ENCODE measurements at places on chromosomes 3 and 15.

DNA sequence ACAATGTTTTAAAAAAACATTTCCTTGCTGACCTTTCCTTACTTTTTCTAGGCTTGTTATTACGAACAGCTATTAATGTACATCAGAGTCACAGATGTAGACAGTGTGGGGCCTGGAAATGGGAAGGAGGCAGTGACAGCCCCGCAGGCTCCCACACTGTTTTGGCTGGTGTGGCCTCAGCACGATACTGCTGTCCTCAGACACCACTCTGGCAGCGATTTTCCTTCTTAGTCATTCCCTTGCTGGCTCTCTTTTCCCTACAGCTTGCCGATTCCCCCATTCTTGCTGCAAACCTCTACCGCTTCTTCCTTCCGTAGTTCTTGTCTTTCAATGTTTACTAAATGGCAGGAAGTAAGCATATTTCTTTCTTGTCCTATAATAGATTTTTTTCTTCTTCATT lies 113.1 kb downstream of the ABI3BP start:
- no peak for DNase-seq

DNA sequence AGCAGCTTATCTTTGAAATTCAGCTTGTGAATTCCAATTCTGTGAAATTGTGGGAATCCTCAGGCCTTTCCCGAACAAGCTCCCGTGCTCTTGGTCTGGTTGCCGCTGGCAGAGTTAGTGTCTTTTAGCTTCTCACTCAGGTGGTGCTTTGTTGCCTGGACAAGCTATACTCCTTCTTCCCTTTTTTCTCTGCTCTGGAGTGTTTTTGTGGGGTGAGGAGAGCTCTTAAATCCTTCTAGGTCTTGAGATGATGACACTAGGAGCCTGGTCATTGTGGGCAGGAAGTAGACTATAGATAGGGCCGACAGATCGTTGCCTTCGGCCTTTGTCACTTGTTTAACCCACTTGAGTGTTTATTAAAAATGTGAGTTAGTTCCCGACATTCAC lies 93.8 kb downstream of the SLCO3A1 start:
- no peak for DNase-seq

DNA sequence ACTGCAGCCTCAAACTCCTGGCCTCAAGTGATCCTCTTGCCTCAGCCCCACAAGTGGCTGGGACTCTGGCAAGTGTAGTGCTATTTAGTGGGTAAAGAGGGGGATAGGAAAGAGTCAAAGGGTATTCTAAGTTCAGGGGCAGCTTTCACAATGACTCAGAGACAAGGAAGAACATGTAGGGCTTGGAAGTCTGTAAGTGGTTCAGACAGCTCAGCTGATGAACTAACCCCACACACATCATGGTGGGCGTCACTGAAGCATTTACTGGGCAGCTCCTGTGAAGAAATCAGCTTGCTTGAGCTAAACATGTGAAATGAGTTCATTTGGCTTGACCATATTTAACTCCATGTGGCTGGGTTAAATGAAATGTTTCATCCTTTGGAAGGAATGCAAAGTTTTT lies 34.6 kb upstream of the THSD4 start:
- DNase-seq = no peak

- DNase-seq = no peak
Measured at GRCh38 chr15:61687651-61688050, 372.6 kb downstream of the VPS13C start.

DNA sequence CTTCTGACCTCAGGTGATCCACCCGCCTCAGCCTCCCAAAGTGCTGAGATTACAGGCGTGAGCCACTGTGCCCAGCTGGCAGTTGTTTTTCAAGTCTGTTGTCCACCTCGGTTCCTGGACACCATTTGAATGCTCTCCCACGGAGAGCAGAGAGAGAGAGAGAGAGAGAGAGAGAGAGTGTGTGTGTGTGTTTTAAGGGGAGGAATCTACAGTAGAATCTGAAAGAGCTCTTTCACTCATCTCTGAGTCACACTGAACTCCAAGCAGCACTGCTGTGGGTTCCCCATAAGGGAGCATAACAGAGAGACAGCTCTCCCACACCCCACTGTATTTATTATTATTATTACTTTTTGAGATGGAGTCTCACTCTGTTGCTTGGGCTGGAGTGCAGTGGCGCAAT lies 156.6 kb downstream of the RPLP1 start:
- no peak for DNase-seq

GRCh38 chr15:66780172-66780972 lies 78.3 kb downstream of the SMAD6 start:
- DNase-seq = no peak

DNA sequence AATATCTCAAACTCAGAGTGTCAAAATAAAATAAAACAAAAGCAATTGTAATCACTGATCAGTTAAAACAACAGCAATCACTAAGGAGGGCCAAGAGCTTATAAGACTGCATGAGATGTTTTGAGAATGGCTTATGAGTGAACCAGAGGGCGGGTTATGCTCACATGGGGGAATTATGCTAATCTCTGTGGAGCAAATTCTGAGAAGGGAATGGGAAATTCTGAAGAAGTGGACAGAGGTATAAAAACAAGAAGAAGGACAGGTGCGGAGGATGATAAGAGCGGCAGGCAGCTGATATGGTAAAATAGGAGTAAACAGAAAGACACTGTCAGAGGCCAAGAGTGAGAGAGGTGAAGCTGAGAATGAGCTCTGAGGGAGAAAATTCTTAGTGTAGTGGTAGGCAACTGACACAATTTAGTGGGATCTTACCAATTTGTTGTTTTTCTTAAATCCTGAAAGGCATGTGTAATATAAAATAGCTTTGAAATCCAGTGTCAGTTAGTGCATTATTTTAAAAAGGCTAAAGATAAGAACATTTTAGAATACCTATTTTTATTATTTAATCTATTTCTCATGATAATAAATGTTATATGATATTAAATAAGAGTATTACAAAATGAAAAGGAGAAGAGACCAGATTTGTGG lies 133.8 kb downstream of the SPATA16 start:
- DNase-seq = no peak

- DNase-seq = no peak
Measured at GRCh38 chr3:159828542-159828943, 160.1 kb upstream of the IL12A start.

DNA sequence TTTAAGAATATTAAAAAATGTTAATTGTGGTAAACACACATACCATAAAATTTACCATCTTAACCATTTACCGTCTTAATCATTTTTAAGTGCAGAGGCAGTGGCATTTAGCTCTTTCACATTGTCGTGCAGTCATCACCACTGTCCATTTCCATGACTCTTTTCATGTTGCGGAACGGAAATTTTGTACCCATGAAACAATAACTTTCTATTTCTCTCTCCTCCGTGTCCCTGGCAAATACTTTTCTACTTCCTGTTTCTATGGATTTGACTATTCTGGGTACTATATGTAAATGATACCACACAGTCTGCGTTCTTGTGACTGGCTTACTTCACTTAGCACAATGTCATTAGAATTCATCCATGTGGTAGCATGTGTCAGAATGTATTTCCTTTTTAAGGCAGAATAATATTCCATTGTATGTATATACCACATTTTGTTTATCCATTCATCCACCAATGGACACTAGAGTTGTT lies 27.9 kb downstream of the AKAP13 start:
- DNase-seq = peak; percentile 26

GRCh38 chr15:69225355-69226022 lies 65.1 kb downstream of the GLCE start:
- DNase-seq = no peak

- no peak for DNase-seq
Measured at GRCh38 chr15:83692746-83693581, 39.0 kb downstream of the ADAMTSL3 start.

DNA sequence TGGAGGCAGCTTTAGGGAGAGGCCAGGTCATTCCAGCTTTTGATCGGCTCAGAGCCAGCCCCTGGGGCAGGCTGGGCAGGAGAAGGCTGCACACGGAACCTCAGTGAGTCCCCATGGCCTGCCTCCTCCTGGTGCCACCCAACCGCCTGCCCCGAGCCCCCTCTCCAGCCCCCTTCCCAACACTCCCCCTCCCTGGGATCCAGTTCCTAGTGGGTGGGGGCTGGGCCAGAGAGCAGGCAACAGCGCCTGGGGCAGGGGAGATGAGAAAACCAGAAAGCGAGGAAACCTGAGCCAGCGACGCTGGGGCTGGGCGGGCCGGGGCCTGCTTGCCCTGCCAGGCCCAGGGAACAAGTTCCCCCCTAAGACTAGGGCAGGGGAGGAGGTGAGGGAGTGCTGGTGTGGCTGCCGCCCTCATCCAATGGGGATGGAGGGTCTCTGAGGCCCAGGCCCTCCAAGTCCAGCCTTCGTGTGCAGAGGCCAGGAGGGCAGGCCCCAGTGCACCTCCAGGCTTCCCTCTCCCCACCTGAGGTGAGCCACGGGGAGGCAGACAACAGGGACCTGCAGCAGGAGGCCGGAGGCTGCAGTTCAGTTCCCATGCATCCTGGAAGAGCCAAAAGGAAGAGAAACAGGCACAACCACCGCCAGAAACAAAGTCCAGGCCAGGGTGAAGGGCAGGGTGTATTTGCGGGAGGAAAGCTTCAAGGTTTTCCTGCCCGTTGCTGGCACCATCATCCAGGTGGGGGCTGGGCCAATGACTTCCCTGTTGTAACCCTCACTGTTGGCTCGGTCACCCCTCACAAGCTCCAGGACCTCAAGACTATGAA lies 4.0 kb upstream of the SEMA3F start:
- DNase-seq = no peak

DNA sequence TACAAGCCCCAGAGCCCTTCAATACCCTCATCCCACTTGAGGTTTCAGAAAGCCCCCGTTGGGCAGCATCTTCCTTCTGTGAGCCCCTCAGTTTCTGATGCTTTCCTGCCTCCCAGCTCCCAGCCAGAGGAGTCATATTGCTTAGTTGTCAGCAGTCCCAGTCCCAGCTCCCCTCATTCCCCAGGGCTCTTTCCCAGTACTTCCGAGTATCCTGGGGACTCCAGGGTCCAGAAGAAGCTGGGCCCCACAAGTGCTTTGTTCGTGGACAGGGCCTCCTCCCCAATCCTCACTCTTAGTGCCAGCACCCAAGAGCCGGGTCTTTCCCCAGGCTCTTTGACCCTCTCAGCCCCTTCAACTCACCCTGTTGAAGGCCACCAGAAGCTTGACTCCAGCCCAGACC lies 43.9 kb downstream of the CDAN1 start:
- no peak for DNase-seq

DNA sequence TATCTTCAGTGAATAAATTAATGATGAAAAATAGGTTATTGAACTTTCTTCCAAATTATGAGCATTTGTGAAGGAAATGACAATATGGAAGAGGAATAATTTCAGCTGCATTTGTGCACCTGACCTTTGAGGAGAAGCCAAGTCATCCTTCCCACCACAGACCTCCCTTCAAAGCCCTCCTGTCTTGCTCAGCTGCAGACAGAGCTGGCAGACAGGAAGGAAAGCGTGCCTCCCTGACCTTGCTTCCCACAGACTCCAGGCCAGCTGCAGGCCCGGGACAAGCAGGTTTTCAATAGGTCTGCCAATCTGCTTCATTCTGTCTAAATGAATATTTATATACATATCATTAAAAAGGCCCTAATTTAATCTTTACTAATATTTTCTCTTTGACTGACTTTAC lies 152.9 kb upstream of the RBMS3 start:
- no peak for DNase-seq

- DNase-seq = no peak
Measured at GRCh38 chr3:120780977-120781376, 38.4 kb downstream of the GTF2E1 start.

DNA sequence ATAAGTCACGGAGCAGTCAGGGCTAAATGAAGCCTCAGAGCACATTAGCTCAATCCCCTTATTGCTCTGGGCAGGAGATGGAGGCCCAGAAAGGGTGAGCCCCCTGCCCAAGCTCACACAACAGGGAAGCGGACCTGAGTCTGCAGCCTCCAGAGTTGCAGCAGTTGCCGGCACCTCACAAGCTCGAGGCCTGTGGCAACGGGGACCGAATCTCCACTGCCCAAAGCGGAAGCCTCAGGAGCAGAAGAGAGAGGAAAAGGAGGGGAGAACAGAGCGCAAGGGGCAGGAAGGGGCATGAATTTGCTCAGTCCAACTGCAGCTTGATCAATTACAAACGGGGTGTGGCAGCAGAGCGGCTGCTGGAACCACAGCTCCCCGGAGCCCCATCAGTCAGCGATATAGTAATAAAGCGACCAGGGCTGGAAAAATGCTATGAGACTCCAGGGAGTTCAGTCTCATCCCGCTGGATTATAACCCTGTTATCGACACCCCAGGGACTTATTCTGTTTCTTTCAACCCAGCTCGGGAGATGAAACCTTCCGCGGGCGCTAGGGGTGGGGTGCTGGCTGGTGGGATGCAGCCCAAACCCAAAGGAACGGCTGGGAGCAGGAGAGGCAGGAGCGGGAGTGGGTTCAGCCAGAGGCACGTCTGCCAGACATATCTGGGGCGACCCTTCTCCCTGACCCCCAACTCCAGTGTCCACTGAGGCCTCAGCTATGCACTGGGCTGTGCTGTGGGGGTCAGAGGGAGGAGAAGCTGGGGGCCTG lies 219.7 kb upstream of the LINGO1 start:
- DNase-seq = no peak

GRCh38 chr3:178703268-178703975 lies 167.2 kb downstream of the KCNMB2 start:
- DNase-seq = no peak

DNA sequence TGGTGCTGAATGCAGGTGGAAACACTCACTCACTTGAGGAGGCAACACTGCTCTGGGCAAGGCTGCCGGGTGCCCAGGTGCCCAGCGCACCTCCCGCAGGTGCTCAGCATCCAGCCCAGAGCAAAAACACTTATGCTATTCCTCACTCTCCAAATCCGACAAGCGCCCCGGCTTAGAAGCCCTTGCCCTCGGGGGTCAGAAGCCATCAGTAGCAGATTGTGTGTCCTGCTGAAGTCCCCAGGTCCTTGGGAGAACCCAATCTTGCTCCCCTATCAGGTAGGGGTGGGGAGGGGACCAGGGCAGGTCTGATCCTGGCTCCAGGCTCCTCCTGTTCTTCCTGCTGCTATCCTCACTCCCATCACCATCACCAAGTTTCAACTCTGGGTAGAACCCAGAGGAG lies 46.7 kb downstream of the TLE3 start:
- no peak for DNase-seq

DNA sequence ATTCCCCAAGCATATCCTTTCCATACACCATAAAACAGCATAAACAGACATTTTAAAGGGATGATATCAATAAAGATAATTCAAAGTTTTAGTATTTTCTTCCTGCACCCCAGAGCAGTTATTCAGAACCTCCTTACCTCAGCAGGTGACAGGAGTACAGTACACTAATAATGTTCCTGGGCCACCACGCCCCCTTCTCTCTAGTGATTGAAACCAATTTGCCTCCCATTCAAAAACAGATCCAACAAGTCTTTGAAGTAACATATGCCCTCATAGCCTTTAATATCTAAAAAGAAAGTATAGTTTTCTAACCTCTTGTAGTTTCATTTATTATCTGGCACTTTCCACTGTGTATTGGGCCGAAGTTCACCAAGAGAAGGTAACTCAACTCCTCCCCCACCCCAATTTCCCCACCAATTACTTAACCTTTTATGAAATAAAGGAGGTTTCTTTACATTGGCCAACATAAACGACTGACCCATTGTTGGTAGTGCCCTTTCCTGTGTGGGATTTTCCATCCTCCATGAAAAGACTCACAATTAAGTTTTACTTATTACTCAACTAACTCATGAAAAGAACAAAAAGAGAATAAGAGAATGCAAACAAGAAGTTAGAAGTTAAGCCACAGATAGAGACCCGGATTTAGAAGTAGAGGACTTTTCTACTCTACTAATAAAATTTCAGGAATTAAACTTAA lies 5.0 kb upstream of the ATP8B4 start:
- DNase-seq = no peak

GRCh38 chr3:126961191-126961790 lies 21.6 kb upstream of the PLXNA1 start:
- DNase-seq = no peak

GRCh38 chr3:140572334-140572733 lies 105.5 kb upstream of the TRIM42 start:
- no peak for DNase-seq

GRCh38 chr3:80682235-80682634 lies 914.4 kb upstream of the ROBO1 start:
- no peak for DNase-seq
